ENCODE measurements at places on chromosomes 2 and 18. TPM values are rescaled to one million over a fixed set of nuclear protein-coding genes. Genes with fewer than 3 reads are reported as not detected.

VWA3B gene
- not detected for total RNA-seq

CD8A gene
- not detected for total RNA-seq

AKAIN1 gene
- total RNA-seq, result not detected

GPR35 gene
- total RNA-seq, result 0.19 TPM

MROH2A gene
- not detected for total RNA-seq

EVA1A gene
- 29.3 TPM for total RNA-seq

XDH gene
- total RNA-seq, result under 0.01 TPM

Measured in aortic smooth muscle cell (primary cell).